ENCODE measurements at places on chromosomes 12 and 14.

DNA sequence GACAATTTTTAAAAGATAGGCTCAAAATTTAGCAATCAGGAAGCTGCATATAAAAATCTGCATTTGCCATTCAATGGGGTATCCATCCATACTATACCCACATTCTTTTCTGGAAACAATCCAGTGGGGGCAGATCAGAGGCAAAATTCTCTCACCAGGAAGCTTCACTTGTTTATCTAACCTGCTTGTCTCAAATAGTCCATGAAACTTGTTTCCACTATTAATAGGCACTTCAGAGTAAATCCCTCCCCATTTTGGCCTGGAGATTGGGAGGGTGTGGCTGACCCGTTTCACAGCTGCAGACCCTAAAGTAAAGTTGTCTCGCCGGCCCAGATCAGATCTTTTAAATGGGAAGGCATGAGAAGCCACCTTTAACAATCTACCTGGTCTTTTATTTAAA is 139.4 kb upstream of the CPNE8 start:
- DNase-seq, result no peak

- no peak for DNase-seq
Observed at GRCh38 chr14:64298773-64299172, 4.6 kb upstream of the ESR2 start.

DNA sequence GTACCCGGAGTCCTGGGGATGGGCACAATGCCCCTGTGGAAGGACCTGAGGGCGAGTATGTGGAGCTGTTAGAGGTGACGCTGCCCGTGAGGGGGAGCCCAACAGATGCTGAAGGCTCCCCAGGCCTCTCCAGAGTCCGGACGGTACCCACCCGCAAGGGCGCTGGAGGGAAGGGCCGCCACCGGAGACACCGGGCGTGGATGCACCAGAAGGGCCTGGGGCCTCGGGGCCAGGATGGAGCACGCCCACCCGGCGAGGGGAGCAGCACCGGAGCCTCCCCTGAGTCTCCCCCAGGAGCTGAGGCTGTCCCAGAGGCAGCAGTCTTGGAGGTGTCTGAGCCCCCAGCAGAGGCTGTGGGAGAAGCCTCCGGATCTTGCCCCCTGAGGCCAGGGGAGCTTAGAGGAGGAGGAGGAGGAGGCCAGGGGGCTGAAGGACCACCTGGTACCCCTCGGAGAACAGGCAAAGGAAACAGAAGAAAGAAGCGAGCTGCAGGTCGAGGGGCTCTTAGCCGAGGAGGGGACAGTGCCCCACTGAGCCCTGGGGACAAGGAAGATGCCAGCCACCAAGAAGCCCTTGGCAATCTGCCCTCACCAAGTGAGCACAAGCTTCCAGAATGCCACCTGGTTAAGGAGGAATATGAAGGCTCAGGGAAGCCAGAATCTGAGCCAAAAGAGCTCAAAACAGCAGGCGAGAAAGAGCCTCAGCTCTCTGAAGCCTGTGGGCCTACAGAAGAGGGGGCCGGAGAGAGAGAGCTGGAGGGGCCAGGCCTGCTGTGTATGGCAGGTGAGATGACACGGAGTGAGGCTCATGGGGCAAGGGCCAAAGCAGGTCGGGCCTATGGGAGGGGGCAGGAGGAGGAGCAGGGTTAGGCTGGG is 4.5 kb downstream of the ARHGEF40 start:
- DNase-seq, result peak; percentile 3

DNA sequence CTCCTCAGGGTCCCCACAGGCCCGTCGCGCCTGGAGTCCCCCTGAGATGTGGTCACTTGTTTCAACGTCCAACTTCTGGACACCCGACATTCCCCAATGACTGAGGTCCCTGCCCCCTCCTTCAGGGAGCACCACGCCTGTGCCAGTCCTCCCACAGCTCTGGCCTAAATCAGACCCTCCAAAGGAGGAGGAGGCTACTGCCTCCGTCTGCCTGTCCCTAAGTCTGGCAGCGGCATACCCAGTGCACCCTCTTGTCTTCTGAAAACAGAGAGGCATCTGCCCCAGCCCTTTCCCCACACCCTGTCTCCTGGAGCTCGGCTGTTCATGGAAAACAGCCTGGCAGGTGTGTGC is 46.2 kb downstream of the TESC start:
- no peak for DNase-seq

DNA sequence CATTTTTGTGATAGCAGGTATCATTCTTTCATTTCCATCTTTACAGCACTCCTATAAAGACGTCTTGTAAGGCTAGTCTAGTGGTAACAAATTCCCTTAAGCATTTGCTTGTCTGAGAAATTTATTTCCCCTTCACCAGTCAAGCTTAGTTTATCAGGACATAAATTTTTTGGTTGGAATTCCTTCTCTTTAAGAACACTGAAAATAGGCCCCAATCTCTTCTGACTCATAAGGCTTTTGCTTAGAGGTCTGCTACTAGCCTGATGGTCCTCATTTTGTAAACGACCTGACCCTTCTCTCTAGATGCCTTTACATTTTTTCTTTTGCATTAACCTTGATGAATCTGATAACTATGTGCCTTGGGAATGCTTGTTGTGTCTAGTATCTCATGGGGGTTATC is 20.3 kb downstream of the OLR1 start:
- DNase-seq, result no peak

DNA sequence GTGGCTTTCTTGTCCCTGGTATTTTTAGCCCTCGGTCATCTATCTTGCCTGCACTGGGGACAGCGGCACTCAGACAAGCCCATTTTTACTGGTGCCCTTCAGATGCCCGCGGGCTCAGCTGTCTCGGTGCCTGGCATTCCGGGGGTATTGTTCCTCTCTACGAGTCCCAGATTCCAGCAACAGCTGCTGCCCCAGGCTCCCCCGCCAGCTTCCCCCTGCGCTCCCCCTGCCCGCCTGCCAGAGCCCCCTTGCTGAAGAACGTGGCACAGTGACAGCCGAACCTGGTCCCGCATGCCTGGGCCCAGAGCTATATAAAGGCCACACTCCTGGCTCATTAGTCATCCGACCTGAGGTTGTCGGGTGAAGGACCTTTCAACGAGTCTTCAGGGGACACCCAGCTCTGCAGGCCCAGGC is 10.9 kb upstream of the MYL2 start:
- no peak for DNase-seq

DNA sequence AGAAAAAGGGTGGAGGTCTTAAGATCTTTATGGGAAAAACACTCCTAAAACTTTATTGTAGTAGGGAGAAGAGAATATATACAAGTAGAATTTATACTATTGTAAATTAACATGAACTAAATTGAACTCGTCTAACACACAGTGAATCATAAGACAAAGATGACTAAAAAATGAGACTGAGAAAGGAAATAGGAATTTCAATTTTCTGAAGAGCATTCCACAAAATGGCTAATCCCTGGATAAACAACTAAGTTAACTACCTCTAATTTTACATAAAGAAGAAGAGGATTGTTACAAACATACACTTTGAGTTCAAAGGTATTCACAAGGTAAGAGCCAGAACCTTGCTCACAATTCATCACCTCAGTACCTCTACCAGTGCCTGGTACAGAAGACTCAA is 2.0 kb downstream of the MAP4K5 start:
- no peak for DNase-seq

GRCh38 chr12:38934686-38935085 is 29.3 kb upstream of the CPNE8 start:
- DNase-seq, result no peak

- DNase-seq, result no peak
Observed at GRCh38 chr12:13088496-13088895, 15.0 kb downstream of the GSG1 start.

DNA sequence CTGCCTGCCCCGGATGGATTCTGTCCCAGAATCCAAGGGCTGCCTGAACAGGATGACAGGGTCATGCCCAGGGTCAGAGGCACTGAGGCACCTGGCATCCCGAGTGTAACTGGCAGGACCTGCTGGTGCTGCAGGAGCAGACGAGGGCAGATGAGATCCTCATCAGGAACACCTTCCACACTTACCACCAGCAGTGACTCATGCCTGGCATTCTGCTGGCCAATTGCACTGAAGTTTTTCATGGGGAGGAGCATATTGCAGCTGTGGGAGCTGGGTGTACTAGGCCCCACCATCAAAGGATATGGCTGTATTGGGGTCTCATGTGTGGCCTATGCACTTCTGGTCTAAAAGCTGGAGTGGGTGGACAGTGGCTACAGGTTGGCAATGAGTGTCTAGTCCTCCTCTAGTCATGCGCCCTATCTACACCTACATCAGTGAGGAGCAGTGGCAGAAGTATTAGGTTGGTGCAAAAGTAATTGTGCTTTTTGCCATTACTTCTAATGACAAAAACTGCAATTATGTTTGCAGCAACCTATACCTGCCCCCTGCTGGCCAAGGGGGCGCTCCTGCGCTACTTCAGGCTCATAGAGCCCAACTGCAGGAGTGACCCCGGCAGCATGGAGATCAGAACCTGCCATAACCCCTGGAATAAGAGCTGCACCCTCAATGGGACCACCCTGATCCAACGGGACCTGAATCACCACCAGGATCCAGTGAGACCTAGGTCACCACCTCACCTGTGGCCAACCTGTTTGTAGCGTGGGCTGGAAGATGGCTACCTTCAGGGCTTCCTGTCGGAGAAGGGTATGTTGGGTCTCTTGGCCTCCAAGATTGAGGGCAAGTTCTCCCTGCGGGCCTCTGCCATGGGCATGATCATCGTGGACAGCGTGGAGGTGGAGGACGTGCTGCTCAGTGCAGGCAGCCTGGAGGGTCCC is 8.0 kb upstream of the C12orf42 start:
- no peak for DNase-seq

DNA sequence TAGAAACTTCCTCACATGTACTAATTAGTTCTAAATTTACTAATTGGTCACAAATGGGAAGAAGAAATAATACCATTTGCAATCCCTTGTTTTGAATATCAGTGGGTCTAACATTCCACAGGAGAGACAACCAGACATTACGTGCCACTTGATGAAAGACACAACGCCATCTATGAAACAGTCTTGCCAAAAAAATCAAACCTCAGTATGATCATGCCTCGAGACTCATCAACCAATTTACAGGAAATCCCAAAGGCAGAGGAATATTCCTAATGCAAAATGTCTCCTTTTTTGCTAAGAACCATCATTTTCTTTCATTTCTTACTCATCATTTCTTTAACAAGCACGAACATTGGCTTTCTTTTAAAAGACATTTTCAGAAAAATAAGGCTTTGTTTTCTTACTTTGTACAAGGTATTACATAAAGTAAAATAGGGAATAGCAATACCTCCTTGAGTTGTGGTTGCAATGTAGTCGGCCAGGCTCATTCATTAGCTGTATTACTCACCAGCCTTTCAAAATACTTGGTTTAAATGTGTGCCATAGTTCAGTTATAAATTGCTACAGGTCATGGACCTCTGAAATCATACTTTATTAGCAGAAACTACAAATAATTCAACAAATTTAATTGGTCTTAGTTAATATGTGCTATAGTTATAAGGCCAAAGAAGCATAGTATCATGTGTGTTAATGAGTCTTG is 436.2 kb upstream of the FLRT2 start:
- no peak for DNase-seq

- DNase-seq, result no peak
Observed at GRCh38 chr12:88662961-88663360, 82.7 kb upstream of the KITLG start.

DNA sequence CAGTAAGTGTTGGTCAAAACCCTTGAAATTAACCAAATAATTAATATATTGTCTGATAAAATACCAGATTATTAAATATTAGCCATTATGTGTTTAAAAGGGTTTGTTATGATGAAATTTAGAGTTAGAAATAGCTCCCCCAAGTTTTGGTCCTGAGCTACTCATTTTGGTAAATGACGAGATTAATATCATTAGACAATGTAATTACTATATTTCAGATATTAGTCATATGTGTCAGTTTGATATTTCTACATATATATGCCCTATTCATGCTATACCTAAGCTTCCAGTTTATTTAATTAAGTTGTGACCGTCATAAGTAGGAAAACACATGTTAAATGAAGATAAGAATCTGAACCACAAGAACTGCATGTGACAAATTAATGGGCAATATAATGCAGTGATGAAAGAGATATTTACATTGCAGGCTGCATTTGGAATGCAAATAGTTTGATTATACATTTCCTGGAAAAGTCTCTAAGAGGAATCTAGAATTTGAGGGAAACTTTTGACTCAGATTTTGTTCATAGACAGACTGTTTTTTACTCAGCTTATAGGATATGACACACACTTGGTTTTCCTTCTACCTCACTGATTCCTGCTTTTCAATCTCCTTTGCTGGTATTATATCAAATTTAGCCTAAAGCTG is 70.5 kb downstream of the TBC1D30 start:
- DNase-seq, result no peak

DNA sequence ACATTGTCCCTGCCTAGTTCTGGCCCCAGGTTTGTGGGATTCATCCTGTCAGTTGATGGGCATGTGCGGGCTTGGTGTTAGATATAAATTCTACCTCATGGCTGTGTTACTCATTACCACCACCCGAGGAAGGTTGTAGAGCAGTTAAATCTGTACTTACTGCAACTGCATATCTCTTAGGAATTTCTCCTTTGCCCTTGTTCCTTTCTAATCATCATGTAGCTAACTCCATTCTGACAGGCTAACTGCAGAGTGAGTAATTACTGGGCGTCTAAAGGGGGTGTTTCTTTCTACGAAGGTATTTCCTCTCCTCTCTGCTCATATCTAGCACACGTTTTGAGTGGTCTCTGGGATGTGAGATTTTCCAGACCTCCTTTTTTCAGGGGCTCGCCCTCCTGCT is 1076.7 kb downstream of the TMTC2 start:
- no peak for DNase-seq

GRCh38 chr14:71122866-71123565 is 215.8 kb downstream of the PCNX1 start:
- DNase-seq, result no peak

- no peak for DNase-seq
Observed at GRCh38 chr14:104157016-104157928, 18.9 kb downstream of the KIF26A start.
